ENCODE measurements at places on chromosomes 1 and 21.

GRCh38 chr1:158149577-158150269 is 31.0 kb upstream of the CD1D start:
- DNase-seq = peak; percentile 75

DNA sequence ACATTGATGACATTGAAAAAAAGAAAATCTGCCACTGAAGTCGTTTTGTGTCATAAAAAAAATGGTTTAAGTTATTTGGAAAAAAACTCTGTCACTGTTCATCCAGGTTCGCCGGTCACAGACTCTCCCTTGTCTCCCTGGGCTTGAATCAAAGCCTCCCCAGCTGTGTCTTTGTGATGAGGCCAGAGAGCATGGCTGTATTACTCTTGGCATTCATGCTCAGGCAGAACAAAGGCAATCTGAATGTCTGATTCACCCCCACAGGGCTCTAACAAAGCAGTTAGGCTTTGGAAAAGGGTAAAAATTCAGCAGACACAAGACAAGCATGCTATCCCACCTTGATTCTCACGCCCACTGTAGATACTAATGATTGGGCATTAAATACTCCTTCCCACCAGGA is 304.3 kb upstream of the PLD5 start:
- no peak for DNase-seq

DNA sequence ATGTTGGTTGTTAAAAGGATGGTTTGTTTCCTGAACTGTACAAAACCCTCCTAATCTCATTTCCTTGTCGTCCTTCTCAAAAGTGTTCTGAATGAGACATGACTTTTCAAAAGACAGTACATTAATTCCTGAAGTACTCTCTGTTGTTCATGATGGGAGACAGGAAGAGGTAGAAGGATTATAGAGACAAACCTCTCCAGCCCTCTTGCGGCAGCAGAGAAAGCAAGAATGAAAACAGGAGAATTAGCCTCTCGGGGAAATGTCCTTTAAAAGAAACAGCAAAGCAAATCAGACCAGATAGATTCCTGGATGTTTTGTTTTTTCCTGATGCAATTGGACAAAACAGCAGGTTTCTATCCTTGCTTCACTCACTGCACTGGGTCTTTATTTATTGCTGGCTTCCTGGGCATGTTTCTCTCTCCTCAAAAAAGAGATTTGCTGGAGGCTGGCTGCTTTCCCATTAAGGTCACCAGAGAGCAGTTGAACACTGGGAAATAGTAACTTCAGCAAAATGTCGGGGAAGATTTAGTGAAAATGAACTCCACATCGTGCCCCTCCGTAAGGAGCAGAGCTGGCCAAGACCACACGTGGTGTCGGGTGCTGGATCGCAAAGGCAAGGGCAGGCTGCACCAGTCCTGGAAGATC is 145.8 kb upstream of the SYT6 start:
- DNase-seq = no peak

DNA sequence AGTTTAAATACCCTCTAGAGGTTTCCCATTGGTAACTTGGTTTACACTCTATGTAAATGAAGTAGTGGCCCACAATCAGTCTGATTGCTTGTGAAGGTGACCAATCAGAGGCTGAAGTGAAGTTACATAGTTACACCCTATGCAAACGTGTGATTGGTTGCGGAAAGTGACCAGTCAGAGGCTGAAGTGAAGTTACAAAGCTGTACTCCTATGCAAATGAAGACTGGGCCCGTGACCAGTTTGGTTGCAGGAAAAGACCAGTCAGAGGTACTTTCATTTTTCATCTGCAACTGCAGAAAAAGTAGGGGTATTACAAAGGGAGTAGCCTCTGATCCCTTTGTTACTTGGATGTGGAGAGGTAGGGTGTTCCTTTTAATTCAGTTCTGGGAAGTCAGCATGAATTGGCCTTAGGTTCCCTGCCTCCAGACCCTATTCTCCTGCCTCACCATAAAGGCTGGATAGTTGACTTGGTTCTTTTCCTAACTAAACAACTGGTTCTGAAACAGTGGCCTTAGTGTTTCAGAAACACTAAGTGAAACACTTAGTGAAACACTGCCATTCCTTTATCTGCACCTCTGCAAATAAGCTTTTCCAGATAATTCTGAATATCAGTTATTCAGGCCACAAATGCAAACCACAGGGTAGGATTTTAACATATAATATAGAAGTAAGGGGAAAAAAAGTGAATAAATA is 39.3 kb downstream of the MAGI3 start:
- DNase-seq = no peak

GRCh38 chr1:4108758-4109627 is 208.9 kb upstream of the C1orf174 start:
- DNase-seq = no peak

GRCh38 chr1:54766726-54767125 is 2.4 kb upstream of the PARS2 start:
- DNase-seq = no peak

DNA sequence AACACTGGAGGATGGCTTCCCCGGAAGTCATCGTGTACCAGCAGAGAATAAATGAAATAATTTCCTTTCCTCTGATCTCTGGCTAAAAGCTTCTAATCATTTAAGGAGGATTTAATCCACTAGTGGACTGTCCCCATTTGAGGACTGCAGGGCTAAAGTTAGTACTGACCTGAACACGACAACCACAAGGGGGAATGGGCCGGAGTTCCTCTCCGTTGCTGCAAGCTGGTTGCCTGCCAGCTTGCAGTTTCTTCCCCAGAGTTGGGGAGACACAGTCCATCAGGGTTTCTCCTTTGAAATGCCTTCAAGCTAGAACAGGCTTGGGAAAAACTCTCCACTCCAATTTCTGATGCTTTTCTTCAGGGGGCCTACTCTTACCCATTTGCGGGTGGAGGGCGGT is 35.5 kb upstream of the NPL start:
- DNase-seq = no peak

- no peak for DNase-seq
Observed at GRCh38 chr21:35475009-35475408, 425.9 kb upstream of the RUNX1 start.

DNA sequence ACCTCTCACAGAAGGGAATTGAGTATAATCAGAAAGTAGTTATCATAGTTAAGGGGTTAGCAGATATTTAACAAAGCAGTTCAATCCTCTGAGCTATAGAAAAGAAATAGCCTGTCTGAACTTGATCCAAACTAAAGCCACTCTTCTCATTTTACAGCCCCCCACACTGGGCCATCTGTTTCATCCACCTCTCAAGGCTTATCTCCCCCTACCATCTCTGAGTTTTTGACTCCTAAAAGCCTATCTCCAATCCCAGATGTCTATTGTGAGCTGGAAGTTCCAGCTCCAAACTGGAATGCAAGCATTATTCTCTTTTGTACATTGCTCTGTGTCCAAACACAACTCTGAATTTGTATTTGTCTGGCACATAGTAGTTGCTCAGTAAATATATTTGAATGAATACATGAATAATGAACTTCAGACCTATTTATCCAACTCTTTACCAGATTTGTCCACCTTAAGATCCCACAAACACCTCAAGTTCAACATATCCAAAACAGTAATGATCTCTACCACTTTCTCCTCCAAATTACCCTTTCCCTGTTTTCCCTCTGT is 98.1 kb downstream of the PLPP3 start:
- DNase-seq = no peak

- no peak for DNase-seq
Observed at GRCh38 chr1:184545601-184546000, 158.8 kb downstream of the C1orf21 start.

- no peak for DNase-seq
Observed at GRCh38 chr1:75469586-75470173, 141.2 kb downstream of the SLC44A5 start.

- DNase-seq = no peak
Observed at GRCh38 chr1:64215576-64215975, 12.2 kb downstream of the UBE2U start.

DNA sequence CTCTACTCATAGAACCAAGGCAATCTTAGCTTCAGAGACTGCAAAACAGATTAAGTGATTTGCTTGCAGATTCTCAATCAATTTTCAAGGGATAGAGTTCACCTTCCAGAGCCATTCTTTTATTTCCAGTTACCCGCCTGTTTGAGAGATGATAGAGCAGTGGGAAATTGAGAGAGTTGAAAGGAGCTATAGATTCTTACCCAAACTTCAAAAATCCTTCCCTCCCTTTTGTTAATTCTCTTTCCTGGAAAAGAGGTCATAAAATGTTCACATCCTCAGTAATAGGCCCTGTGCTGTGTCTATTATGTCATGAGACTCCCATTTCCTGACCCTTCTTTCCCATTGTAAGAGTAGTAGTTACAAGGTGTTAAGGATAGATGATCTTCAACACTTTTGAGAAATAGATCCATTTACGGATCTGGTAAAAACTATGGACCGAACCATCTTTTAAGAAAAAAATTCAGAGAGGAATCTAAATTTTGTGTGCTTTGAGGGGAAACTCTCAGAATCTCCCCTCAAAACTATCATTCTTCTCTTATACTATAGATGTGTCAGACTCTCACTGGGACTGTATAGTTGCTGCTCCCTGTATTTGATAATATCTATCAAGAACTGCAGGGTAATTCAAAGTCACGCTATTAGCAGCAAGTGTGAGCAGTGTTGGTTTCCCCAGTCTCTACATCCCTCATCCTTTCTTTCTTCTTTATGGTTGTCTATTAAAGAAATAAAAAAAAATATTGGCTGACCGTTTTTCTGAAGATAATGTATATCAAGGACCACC is 8.0 kb downstream of the RGS4 start:
- no peak for DNase-seq

GRCh38 chr1:40315795-40316594 is 1.1 kb downstream of the COL9A2 start:
- DNase-seq = peak; percentile 33

GRCh38 chr1:5859766-5860165 is 132.5 kb downstream of the NPHP4 start:
- DNase-seq = no peak

- DNase-seq = no peak
Observed at GRCh38 chr1:162172311-162173102, 103.0 kb downstream of the NOS1AP start.

DNA sequence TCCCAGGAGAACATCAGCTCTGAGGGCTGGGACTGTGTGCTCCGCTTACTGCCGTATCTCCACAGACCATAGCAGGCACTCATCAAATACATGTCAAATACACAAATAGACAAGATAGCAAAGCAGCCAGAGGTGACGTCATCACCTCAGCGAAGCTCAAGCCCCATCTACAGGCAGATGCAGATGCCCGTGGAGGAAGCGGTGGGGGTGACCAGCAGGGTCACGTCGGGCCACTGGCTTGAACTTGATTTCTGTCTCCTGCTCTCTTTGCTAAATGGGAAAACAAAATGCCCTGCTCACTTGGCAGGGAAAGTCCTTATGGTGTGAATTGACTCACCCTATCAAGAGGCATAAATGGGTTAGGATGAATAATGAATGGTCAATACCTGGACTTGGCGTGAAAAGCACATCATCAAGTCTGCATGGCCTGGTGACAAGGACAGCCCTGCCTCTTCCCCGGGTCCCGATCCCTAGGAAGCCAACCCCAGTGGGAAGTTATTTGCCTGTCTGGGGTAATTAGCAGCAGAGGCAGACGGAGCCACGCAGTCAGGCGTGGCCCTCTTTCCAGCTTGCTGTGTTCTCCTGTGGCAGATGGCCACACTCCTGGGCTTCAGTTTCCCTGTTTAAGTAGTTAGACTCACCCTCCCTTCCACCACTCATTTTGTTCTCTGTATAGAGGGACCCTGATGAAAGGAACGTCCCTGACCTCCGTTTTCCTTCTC is 536.0 kb downstream of the NPHP4 start:
- DNase-seq = no peak

DNA sequence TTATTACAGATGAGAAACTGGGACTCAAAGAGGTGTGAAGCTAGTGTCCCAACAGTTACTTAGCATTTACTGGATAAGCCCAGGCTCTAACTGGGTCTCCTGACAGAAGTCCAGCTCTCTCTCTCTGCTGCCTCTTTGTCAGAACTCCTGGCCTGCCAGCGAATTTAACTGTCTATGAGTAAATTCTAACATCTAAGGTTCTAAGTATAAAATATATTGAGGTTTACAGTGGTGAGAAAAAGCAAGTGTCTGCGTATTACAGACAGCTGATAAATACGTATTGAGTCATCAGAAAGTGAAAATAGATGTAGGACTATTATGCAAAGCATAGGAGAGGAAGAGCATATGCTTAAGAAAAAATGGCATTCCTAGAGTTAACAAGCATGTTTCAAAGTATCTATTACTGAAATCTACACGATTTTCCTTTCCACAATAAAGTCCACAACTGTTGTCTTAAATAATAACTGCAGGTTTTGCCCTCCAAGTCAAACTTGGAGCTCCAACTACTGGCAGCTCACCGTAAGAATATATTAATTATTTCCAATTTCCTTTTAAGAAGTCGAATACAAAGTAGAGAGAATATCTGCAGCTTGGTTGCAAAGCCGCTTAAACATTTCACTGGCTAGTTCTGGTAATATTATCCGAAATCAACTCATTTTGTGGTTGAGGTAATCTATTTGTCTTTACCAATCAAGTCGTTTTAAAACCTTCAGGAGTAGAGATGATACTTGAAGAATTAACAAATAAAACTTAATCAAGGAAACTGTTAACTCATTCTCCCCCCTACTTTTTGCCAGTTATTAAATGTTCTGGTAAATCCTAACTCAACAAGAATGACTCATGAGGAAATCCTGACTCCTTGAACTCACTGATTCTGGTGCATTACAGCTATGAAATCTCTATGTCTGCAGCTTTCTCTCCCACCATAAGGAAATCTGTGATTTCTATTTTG is 1.4 kb upstream of the RGS2 start:
- DNase-seq = peak; percentile 27

DNA sequence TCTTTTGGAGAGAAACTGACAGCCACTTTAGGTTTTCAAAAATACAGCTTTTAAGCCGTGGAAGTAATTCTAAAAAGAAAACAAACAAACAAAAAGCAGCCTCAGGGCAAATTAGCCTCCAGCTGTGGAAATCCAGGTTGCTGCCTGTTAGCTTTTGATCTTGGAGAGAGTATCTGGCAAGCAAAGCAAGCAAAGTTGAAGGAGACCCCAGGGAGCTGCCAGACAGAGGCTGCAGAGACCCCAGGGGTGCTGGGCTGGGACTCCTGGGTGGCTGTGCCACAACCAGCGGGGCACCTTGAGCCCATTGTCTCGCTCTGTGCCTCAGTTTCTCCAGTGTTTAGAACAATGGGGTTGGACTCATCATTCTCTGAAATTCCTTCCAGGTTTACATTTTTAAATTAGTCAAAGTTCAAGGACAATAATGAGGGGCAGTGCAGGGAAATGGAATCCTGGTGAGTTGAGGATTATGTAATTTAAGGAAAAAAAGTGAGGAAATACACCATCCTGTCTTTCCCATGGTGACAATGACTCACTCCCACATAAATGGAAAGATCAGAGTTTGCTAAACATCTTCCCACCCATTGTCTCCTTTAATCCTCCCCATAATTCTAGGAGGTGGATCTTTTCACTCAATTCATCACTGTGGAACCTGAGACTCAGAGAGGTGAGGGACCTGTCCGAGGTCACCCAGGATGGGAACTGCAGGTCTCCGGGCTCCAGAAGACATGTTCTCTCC is 480.5 kb downstream of the MATN1 start:
- no peak for DNase-seq

DNA sequence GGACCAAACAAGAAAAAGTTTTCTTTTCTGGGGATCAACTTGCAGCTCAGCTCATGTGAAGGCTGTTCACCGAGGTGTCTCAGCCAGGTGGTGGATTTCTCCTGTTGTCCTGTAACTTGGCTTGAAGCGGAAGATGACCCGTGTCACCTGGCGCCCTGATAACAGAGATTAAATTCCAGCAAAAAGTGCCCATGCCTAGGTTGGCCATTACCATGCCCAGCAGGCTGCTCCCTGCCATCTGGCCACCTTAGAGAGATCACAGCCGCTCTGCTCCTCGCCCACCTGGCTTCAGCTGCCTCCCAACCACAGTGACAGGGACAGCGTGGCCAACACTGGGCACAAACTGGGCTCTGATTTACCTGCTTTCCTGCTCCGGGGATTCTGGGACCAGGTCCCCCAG is 149.5 kb downstream of the ZBTB18 start:
- no peak for DNase-seq

Measured in activated naive CD4-positive, alpha-beta T cell treated with Interleukin-2 at 50 U/mL for 16 hours (primary cell).